Islet precursor cell (in vitro differentiated cells): ENCODE measurements at places on chromosomes 2 and 18.

- no peak for DNase-seq
These were observed 60.8 kb downstream of the CENPO start for GRCh38 chr2:24853996-24854395.

DNA sequence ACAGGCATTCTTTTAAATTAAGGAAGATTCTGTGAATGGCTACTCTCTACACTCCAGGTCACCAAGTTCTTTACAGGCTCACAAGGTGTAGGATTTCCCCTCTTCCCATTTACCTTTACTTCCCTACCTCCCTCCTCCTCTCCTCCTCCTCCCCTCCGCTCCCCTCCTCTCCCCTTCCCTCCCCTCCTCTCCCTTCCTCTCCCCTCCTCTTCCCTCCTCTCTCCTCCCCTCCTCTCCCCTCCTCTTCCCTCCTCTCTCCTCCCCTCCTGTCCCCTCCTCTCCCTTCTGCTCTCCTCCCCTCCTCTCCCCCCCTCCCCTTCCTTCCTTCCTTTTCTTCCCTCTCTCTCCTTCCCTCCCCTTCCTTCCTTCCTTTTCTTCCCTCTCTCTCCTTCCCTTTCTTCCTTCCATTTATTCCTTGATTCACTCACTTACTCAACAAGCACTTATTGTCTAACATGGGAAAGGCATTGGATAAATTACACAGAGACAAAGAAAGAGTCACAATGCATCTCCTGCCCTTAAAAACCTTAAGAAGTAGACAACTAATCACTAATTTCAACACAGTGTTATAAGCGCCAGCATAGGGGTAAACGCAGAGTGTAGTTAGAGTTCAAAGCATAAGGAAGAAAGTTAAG is 152.3 kb downstream of the CCDC178 start:
- no peak for DNase-seq

DNA sequence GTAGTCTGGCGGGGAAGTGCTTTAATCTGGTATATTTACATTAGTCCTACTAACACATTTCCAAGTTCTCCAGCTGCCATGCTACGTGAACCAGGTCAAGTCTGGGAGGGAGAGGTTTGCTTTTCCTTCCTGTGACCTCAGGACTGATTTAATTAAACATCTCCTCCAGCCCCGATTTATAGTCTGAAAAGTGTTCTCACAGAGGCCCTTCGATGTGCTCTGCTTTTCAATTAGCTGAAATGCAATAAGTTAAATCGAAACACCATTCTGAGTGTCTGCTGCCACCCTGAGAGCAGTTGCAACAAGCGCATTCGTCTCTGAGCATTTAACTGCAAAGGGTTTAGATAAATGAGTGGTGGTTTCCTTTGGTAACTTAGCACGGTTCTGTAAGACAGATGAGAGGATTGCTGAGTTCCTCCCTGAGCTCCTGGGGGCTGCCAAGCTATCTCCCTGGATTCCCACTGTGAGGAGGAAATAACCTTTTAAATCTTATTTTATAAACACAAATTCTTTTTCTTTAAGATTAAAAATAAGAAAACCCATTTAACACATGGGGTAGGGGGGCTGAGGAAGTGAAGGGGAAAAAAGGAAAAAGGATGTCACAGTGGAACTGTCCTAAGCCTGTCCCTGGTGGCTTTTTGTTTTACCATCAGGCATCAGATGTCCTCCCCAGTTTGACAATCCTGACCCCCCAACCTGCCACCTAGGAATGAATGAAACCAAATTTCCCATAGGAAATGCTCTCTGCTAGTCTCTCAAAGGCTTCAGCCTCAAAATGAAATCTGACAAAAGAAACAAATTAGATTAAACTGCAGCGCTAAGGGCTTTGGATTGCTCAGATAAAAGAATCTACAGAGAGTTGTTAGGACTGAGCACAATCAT is 56.5 kb upstream of the CREB1 start:
- peak; percentile 71 for DNase-seq

DNA sequence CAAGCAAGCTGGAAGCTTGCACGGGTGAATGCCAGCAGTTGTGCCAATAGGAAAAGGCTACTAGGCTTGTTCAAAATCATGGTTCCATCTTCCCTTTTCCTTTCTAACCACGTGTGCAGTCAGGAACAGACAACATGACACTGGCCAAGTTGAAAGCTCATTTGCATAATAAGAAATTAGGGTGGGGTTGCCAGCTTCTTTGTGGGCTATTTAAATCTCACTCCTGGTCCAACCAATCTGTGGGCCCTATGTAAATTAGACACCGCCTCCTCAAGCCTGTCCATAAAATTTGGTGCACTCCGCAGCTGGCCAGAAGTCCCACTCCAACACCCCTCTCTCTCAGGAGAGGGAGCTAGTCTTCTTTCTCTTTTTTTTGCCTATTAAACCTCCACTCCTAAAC is 1948.4 kb upstream of the PIK3C3 start:
- no peak for DNase-seq

GRCh38 chr18:79639072-79639829 is 40.4 kb upstream of the CTDP1 start:
- DNase-seq: no peak
